ENCODE measurements at places on chromosomes 12 and 14.

DNA sequence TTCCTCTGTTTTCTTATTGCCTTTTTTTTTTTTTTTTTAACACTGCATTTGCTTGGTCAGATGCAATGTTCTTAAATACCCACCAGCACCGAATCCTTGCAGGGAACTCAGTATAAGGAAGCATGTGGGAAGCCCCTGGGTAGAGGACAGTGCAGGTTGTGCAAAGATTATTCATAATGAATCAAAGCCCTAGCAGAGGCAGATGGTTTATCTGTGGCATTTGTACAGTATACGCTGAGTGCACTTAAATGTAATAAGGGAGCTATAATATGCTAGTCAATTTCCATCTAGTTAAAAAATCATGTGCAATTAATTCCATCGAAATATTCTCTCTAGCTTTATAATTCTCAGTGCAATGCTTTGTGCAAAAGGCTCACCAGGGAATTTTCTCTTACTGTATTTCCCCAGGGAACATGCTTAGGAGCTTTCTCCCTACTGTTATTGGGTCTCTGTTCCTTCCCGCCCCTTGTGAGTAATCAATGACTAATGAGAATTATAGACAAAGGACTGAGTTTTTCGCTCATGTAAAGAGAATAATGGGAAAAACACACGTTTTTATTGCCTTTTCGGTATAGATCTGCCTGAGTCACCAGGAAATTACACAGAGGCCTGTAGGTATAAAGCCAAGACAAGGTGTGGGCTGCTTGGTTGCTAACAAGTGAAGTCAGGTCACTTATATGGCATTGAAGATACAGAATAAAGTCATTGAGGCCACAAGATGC lies 1214.3 kb upstream of the TMEM132C start:
- no peak overlapping the region for H3K4me3 ChIP-seq
- peaks cover 4% of the 10 kb centered on the region for H3K27me3 ChIP-seq
- DNase-seq = no peak
- H3K27ac ChIP-seq = no peak overlapping the region

DNA sequence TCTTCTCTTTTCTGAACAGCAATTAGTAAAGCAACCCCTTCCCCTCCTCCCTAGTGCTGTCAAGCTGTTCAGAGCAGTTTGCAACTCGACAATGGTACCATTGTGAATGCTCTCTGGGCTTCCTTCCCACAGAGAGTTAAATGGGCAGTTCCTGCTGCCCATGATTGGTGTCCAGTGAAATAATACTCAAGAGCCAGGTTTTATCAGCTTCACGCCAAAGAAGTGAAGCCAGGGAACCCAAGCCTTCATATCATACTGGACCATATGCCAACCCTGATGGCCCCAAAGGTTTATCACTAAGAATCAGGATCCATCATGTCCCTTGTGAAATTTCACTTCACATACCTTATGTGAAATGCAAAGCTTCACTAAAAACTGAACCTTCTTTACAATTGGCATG lies 24.7 kb downstream of the INSM2 start:
- no peaks in the 10 kb centered on the region for H3K27me3 ChIP-seq
- peaks cover 2% of the 10 kb centered on the region for H3K36me3 ChIP-seq
- no peaks in the 10 kb centered on the region for H3K4me1 ChIP-seq
- no peak overlapping the region for H3K27ac ChIP-seq

- peaks cover 3% of the 10 kb centered on the region for H3K36me3 ChIP-seq
- H3K4me3 ChIP-seq = no peak overlapping the region
- peaks cover 18% of the 10 kb centered on the region for H3K4me1 ChIP-seq
Measured at GRCh38 chr12:51262758-51263177, 7.4 kb downstream of the SMAGP start.

DNA sequence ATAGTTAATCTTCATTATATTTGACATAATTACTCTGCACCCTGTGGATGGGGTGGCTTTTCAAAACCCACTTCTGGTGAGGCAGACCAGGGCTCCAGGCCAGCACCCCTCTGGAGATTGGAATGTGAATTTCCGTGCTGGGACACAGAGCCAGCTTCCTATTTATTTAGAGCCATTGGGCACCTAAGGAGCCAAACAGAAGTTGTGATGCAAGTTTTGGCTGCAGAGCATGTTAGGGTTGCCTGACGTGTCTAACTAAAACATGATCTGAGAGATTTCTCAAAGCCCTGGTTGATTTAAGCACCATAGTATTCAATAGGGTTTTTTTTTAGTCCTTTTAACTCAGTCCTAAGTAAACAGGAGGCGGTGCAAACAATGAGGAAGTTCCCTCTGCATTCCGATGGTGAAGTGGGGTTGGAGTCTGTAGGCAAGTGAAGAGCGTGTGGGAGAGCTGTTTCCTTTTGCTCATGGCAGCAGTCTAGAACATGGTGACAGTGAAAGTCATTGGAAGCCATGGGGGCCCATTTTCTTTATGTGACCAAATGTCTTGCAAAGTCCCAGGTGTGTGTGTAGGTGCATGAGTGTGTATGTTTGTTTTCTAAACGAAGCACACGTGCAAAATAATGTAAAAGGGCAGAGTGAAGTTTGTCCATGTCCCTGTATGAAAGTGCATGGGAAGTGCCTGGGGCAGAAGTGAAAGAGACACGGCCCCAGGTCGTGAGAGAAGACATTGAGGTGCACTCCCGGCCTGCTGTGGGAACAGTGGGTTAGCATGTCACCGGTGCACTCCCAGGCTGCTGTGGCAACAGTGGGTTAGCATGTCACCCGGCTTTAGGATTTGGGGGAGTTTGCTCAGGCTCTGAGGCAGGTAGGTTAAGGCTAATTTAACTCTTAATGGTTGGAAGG lies 117.7 kb downstream of the PRKCH start:
- H3K27ac ChIP-seq = peak overlapping the region; percentile 96

- no peak overlapping the region for H3K27ac ChIP-seq
- DNase-seq = no peak
- no peak overlapping the region for H3K4me3 ChIP-seq
- H3K36me3 ChIP-seq = no peaks in the 10 kb centered on the region
Measured at GRCh38 chr12:15168026-15168678, 53.1 kb downstream of the RERG start.

DNA sequence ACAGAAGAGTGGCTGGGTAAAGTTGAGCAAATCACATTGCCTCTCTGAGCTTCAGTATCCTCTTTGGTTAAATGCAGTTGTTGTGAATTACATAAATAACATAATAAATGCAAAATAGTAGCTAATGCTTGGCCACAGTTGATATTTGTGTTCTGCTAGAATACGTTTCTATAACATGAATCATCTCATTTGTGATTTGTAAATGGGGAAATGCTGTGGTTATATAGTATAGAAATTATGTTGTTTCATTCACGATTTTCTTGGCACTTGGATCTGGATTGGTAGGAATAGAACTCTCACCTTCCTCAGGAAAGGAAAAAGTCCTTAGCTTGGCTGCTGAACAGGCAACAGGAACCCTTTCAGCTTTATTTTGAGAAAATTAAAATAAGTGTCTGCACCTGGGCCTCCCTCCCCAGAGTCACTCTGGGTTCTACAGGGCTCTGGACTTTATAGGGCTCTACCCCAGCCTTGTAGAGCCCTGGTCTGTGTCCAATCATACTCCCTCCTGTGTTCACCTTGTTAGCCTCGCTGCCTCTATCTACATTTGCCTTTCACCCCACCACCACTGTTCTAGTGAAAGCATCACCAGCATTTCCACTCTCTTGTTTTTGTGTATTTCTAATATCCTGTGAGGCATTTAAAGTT lies 107.7 kb upstream of the BCAT1 start:
- peaks cover 6% of the 10 kb centered on the region for H3K36me3 ChIP-seq
- no peak for DNase-seq
- no peaks in the 10 kb centered on the region for H3K27me3 ChIP-seq
- H3K4me1 ChIP-seq = peaks cover 56% of the 10 kb centered on the region
- H3K4me3 ChIP-seq = peak overlapping the region; percentile 49

GRCh38 chr12:125100551-125101434 lies 35.6 kb downstream of the AACS start:
- no peak overlapping the region for H3K4me3 ChIP-seq
- no peaks in the 10 kb centered on the region for H3K27me3 ChIP-seq
- no peak overlapping the region for H3K27ac ChIP-seq
- peaks cover 12% of the 10 kb centered on the region for H3K4me1 ChIP-seq
- H3K36me3 ChIP-seq = peaks cover 9% of the 10 kb centered on the region

- H3K4me3 ChIP-seq = no peak overlapping the region
- H3K27ac ChIP-seq = no peak overlapping the region
- no peaks in the 10 kb centered on the region for H3K27me3 ChIP-seq
- no peaks in the 10 kb centered on the region for H3K4me1 ChIP-seq
Measured at GRCh38 chr12:88665071-88665470, 84.8 kb upstream of the KITLG start.

DNA sequence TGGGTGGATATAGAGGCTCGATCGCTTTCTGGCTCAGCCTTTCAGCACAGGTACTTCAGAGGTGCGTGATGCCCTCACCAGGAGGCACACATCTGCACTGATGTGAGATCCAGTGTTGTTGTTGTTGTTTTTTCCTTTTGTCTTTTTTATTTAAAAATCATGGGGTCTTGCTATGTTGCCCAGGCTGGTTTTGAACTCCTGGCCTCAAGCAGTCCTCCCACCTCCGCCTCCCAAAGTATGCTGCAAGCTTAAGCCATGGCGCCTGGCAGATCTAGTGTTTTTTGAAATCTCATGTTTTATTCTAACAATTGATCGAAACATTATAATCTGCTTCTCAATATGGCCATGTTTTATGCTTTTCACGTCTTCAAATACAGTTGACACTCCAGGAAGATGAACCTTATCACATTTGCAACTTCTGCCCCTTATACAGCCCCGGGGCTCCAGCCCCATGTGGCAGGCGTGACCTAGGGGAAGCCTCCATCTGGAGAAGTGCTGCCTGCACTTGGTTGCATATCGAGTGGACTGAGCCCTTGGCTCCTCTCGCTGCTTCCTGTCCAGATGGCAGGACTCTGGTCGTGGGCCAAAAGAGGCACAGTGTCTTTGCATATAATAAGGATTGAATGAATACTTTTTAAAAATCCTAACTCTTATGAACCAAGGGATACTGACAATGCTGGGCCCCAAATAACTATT lies 71.7 kb downstream of the TRAF3 start:
- H3K4me1 ChIP-seq = peaks cover 14% of the 10 kb centered on the region
- H3K27me3 ChIP-seq = no peaks in the 10 kb centered on the region
- H3K4me3 ChIP-seq = no peak overlapping the region
- H3K27ac ChIP-seq = no peak overlapping the region
- DNase-seq = no peak
- peaks cover 22% of the 10 kb centered on the region for H3K36me3 ChIP-seq

DNA sequence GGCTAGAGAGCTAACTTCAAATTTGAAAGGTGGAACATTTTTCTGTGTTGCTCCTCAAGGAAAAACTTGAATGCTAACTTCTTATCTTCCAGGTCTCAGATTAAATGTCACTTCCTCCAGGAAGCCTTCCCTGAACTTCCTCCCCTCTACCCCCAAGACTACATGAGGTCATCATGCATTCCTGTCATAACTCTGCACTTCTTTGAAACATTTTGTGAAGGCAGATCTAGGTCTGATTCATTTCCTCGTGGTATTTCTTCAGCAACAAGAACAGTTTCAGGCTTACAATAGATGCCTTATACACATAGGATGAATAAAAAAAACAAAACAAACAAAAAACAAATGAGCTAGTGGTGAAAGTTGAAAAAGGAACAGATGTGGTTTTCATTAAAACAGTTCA lies 97.1 kb upstream of the SRRM4 start:
- H3K4me1 ChIP-seq = no peaks in the 10 kb centered on the region
- H3K27ac ChIP-seq = no peak overlapping the region
- no peak for DNase-seq
- H3K27me3 ChIP-seq = peaks cover 5% of the 10 kb centered on the region
- no peak overlapping the region for H3K4me3 ChIP-seq
- no peaks in the 10 kb centered on the region for H3K36me3 ChIP-seq

DNA sequence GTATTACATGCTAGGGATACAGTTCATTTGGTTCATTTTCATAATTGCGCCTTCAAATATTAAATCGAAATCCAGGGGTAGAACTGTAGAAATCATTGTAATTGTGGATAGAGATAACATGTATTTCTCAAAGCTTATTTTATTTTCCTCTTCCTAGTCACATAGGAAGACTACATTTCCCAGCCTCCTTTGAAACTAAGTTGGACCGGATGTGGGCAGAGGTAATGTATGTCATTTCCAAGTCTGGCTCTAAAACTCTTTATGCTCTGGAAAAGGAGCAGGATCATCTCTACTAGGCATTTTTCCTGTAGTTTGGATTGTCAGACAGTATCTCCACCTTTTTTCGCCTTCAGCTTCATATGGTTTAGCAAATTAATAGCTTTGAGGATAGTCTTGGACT lies 70.1 kb upstream of the CRY1 start:
- DNase-seq = no peak
- H3K4me3 ChIP-seq = no peak overlapping the region
- H3K27me3 ChIP-seq = peaks cover 30% of the 10 kb centered on the region
- H3K36me3 ChIP-seq = no peaks in the 10 kb centered on the region
- peaks cover 1% of the 10 kb centered on the region for H3K4me1 ChIP-seq

GRCh38 chr12:119692410-119692809 lies 24.5 kb downstream of the PRKAB1 start:
- no peaks in the 10 kb centered on the region for H3K4me1 ChIP-seq
- DNase-seq = no peak
- H3K4me3 ChIP-seq = no peak overlapping the region
- peaks cover 2% of the 10 kb centered on the region for H3K36me3 ChIP-seq
- no peak overlapping the region for H3K27ac ChIP-seq

- H3K4me1 ChIP-seq = no peaks in the 10 kb centered on the region
- no peak for DNase-seq
- no peaks in the 10 kb centered on the region for H3K27me3 ChIP-seq
- no peaks in the 10 kb centered on the region for H3K36me3 ChIP-seq
- H3K4me3 ChIP-seq = no peak overlapping the region
Measured at GRCh38 chr12:32995623-32996022, 99.0 kb upstream of the PKP2 start.

DNA sequence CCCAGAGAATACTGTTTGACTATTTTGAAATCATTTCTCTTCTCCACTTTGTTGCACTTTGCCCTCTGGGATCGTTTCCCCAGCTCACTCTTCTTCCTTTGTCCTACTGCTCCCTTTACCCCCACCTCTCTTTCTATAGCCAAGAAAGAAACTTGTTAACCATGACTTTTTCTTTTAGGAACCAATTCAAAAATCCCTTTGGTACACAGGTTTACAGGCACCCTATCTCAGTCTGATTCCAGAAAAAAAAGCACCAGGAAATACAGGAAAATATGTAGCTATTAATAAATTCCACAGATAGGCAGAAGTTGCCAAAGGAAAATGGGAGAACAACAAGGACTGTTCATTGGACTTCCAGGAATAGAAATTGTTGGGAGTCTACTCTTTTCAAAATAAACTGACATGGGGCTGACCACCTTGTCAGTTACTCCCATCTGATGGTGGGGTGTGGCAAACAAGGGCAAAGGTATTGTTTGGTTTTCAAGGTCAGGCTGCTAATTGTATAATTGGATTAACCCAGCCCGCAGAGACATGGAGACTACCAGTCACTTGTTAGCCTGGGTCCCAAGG lies 82.4 kb downstream of the CRADD start:
- H3K27ac ChIP-seq = no peak overlapping the region
- H3K4me1 ChIP-seq = peaks cover 35% of the 10 kb centered on the region
- DNase-seq = no peak
- no peak overlapping the region for H3K4me3 ChIP-seq

GRCh38 chr14:22593601-22594000 lies 4.5 kb upstream of the ABHD4 start:
- peaks cover 5% of the 10 kb centered on the region for H3K36me3 ChIP-seq
- H3K27me3 ChIP-seq = peaks cover 4% of the 10 kb centered on the region
- H3K4me1 ChIP-seq = peaks cover 43% of the 10 kb centered on the region
- H3K27ac ChIP-seq = no peak overlapping the region
- H3K4me3 ChIP-seq = no peak overlapping the region
